ENCODE measurements at places on chromosomes 5 and 9. TPM values are rescaled to one million over a fixed set of nuclear protein-coding genes. Genes with fewer than 3 reads are reported as not detected.

Gene ORM1
- not detected for total RNA-seq

Gene SERINC5
- 15.1 TPM for total RNA-seq

Gene ORM2
- not detected for total RNA-seq

Gene ASS1
- 31.5 TPM for total RNA-seq

Gene DRD1
- total RNA-seq, result not detected

Gene ARHGAP26
- 20.1 TPM for total RNA-seq

Gene NEURL1B
- 11.4 TPM for total RNA-seq

Gene CENPK
- total RNA-seq, result 11.9 TPM

Gene MSMP
- not detected for total RNA-seq

Gene TSTD2
- 60.9 TPM for total RNA-seq

Gene KIF4B
- not detected for total RNA-seq

Gene ANXA1
- total RNA-seq, result not detected

Gene RFX3
- 61.6 TPM for total RNA-seq

Gene PCDHGA3
- 10.4 TPM for total RNA-seq

Gene TRIM36
- 99.4 TPM for total RNA-seq

Gene COX7C
- 489 TPM for total RNA-seq

Gene GABBR2
- 116 TPM for total RNA-seq

Gene PTGES
- total RNA-seq, result 1.0 TPM

Gene NFIB
- 1.5 TPM for total RNA-seq

Gene S100Z
- total RNA-seq, result not detected

Gene ABO
- not detected for total RNA-seq

Gene DIPK1B
- total RNA-seq, result 71.3 TPM

Gene SOWAHA
- 0.12 TPM for total RNA-seq

Gene ARID3C
- total RNA-seq, result not detected

Gene LCN15
- 1.9 TPM for total RNA-seq

Gene SLC36A2
- total RNA-seq, result not detected

Gene PCDHGA7
- total RNA-seq, result 4.2 TPM

Gene IFNA13
- not detected for total RNA-seq

Gene TDRD7
- 1.4 TPM for total RNA-seq

Gene SNAPC4
- 22.9 TPM for total RNA-seq

Gene PCDHGA11
- 12.5 TPM for total RNA-seq

Gene SOHLH1
- not detected for total RNA-seq

Gene CARD6
- total RNA-seq, result not detected

Gene DDX4
- 0.27 TPM for total RNA-seq

Gene ATP10B
- not detected for total RNA-seq

Gene PCDHB6
- 7.2 TPM for total RNA-seq

Gene OLFM1
- total RNA-seq, result 387 TPM

Gene TLE1
- 345 TPM for total RNA-seq

Gene GPX8
- total RNA-seq, result 2.7 TPM

Gene TMEM252
- total RNA-seq, result not detected

Gene SLC27A4
- 47.3 TPM for total RNA-seq

Gene NSD1
- 151 TPM for total RNA-seq

Gene GNAQ
- total RNA-seq, result 72.8 TPM

Gene LAMC3
- total RNA-seq, result 0.17 TPM

Gene OR1Q1
- total RNA-seq, result not detected

Gene ZFP2
- 2.2 TPM for total RNA-seq

Gene ANKRD33B
- 14.5 TPM for total RNA-seq
